ENCODE measurements at places on chromosomes 12 and 14. TPM values are rescaled to one million over a fixed set of nuclear protein-coding genes. Genes with fewer than 3 reads are reported as not detected.

DNA sequence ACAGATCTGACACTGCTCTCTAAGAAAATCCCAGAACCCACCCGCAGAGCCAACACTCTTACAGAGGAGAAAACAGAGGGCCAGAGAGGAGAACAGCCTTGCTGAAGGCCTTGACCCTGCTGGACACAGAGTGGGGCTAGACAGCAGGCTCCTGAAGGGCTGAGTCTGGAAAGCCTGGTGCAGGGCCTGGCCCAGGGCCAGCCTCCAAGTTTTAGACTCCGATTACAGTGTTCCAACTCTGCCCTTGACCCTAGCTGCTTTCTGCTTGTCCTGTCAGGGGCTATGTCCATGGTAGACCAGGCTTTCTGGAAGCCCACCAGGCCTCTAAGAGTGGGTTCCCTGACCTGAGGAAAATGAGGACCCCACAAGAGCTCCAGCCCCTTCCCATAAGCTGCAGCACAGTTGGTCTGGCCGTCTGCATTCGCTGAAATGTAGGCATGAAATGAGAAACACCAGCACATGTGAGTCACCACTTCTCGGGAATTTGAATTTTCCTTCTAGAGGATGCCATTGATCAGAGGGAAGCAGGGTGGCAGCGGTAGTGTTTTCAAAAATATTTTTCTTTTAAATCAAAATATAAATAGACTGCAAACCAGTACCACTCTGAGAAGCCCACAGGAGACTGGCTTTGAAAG, 154.4 kb downstream of the CALM1 start:
- no peak for DNase-seq

The PTPRO gene
- 19.0 TPM for total RNA-seq

DNA sequence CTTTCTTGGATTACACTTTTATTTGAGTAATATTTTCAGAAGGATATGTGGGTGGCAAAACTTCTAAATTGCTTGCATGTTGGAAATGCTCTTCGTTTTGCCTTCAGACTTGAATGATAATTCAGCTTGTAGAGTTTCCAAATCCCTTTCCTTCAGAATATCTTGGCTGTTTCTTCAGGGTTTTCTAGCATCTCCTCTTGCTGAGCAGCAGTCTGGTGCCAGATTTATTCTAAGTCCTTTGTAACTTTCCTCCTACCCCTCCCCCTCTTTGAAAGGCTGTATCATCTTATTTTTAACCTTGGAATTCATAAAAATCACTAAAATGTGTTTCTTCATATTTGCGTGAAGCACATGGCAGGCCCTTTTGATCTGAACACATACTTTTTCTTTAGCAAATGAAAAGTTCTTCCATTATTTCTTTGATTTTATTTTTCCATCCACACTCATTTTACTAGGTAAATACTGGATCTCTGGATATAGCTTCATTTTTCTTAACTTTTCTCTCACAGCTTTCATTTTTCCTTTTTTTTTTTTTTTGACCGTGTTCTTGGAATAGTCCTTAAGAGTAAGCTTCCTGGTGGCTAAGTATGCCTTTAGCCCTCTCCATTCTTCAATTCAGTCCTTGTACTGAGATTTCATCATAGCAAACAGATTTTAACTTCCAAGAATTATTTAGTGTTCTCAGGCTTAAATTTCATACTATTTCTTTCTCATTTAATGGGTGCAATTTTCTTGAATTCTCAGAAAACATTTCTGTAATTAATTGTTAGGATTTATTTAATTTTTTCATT, 102.0 kb downstream of the SLC38A4 start:
- no peak for DNase-seq

The AQP5 gene
- 21.0 TPM for total RNA-seq

GRCh38 chr14:93929657-93930056, 2.5 kb downstream of the FAM181A start:
- no peak for DNase-seq

DNA sequence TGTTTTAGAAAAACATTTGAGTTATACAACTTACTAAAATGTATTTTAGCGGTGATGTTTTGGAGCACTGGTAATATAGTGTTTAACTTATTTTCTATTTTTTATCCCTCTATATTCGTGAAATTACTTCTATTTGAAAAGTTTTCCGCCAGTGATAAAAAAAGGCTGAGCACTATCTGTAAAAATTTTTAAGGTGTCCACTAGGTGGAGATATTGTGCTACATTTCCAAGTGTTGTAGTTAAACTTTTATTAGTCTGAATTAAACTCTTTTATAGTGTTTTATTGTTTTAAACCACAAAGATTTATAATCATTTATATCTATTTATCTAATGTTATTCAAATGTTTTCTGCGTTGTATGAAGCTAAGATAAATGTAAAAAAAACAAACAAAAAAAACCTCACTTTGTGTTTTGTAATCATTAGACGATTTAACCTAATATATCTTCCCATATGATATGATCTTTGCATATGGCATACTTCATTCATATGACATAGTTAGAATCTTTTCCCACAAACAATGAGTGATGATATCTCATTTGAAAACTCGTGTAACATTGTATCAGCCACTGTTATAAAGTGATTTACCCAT, 11.8 kb downstream of the ALG10B start:
- no peak for DNase-seq

The BMAL2 gene
- total RNA-seq = 3.1 TPM

DNA sequence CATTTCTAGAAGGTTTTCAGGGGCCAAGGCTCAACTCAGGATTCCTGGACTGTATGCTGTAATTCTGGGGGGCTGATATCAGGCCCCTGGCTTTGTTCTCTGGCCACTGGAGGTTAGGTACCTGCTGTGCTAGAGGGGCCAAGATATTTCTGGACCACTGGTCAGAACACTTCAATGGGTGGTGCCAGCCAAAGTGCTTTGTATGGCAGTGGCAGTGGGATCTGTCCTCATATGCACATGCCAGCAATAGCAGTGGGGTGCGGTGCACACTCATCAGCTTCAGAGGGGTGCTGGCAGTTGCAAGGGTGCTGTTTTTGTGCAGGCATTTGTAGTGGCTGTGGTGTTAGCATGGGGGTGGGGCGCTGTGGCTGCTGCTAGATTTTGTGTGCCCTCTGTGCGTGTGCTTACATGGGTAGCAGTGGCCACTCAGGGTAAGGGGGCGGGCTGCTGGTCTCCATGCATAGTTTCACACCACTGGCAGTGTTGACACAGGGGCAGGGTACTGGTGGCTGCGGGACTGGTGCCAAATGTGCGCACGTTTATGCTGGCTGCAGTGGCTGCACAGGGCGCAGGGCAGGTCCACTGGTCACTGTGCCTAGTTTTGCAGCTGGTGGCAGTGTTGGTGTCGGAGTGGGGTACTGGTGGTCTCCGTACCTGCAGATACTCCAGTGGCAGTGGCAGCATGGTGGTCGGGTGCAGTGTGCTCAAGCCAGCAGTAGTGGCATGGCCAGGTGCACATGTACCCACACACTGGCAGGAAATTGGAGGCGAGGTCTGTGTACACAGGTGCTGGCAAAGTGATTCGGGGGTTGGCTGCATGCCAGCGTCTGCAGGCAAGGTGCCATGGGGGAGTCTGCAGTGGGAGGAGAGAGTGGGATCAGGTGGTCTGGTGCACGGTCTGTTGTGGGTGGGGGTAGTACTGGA, 12.6 kb downstream of the NOPCHAP1 start:
- DNase-seq = no peak

DNA sequence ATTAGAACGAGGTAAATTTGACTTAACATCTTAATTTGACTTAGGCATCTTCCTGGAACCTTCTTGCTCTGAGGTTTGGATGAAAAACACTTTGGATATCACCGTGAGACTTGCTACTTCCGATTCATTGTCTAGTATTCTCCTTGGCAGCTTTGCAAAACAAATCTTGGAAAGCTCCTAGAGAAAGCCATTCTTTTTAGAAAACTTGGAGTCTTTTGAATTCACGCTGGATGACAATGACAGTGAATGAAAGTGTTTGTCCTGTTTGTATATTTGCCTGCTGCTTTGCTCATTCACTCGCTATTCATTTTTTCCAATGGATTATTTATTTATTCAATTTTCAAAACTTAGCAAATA, 222.1 kb upstream of the HMGA2 start:
- DNase-seq = no peak

DNA sequence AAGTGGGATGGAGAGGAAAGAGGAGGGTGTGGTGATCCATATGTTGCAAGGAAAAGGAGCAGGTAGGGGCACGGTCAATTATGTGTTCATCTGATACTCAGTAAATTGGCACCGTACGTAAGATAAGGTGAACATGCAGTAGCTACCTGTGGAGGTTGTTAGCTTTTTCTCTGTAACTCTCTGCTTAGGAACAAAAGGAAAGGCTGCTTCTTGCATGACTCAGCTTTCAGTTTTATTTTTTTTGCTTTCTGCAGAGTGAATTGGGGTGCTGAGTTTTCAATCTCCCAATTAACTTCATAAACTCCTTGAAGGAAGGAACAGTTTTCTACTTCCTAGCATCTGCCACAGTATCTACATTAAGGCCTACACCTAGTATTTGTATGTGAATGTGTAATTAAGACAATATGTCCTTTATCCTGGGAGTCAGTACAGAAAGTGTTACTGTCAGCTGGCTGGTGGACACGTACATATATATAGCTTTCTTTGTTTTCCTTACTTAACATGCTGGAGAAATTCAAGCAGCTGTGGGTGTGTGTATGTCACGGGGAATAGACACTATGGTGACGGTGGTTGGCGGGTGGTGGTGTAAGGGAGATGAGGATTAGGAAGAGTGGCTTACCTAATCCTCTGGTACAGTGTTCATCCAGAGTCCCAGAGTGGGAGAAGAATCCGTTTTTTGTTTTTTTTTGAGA, 40.1 kb upstream of the WNK1 start:
- no peak for DNase-seq

GRCh38 chr14:57761800-57762199, 104.1 kb downstream of the SLC35F4 start:
- DNase-seq = no peak
